ENCODE measurements at places on chromosomes 2 and 18.

GRCh38 chr2:2876331-2877221 is 501.0 kb downstream of the EIPR1 start:
- no peak for DNase-seq

- no peak for DNase-seq
These were observed 369.3 kb downstream of the ARHGAP15 start for GRCh38 chr2:143498496-143498895.

DNA sequence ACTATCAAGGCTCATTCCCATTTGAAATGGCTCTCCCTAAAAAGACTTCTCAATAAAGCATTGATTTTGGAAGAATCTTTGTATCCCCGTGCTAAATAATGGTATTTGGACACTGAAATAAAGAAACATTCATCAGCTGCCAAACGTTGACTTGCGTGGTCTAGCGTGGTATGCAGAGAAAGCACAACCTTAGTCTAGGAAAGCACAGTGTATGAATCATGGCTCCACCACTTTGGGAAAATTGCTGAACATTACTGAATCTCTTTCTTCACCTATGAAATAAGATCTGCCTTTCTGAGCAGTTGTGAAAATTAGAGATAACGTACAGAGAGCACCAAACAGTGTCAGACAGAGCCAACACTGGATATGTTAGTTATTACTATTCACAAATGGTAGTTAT is 353.9 kb downstream of the SS18 start:
- DNase-seq, result no peak

DNA sequence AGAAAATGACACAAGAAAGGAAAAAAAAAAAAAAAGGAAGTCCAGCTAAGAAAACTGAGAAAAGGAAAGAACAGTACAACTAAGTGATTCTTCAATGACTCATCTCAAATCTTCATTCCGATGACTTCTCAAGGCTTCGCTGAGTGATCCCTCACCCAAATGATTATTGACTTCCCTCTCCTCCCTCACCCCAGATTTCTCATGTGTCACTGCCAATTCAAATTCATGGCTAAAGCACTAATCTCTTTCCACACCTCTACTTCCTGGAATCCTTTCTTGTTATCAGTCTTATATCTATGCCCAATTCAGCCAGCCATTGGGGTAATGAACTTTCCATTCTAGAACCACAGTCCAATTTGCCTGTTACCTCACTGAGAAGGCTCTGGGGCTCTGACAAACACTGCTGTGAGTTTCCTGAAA is 7.2 kb upstream of the ABCB11 start:
- DNase-seq, result no peak

DNA sequence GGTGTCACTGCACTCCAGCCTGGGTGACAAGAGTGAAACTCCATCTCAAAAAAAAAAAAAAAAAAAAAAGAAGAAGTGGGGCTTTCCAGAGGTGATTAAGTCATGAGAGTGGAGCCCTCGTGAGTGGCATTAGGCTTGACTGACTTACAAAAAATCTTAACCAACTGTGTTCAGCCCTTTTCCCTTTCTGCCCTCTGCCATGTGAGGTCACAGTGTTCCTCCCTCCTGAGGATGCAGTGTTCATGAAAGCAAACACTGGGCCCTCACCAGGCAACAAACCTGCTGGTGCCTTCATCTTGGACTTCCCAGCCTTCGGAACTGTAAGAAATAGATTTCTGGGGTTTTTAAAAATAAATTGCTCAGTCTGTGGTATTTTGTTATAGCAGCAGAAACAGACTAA is 37.0 kb upstream of the METTL21A start:
- DNase-seq, result no peak

DNA sequence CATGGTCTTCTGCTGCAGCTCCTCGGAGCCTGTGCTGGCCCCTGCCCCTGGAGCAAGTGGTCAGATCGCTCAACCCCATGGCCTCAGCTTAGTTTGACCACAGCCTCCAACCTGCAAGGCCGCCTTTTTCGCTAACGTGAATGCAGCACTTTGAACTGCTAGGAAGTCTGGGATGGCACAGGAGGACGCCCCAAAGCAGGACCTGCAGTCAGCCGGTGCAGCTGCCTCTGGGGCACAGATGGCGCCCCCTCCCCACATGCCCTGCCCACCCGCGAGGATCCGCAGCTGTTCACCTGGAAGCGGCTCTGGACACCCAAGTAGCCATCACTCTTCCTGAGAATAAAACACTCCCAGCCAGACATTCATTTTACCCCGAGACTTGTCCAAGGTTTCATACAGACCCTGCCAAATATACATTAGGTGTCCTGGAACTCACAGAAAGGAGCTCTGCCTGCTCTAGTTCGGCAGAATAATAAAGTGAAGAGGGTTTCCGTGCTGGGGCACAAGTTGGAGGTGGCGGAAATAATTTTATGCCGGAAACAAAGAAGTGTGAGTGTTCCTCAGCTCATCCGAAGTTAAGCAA is 510.1 kb downstream of the EIPR1 start:
- no peak for DNase-seq

- DNase-seq, result no peak
These were observed 216.3 kb upstream of the PARD3B start for GRCh38 chr2:204329016-204329415.

- no peak for DNase-seq
These were observed 148.7 kb upstream of the SLC1A4 start for GRCh38 chr2:64840426-64840881.

- no peak for DNase-seq
These were observed 88.8 kb upstream of the ASB18 start for GRCh38 chr2:236352761-236353593.

- DNase-seq, result no peak
These were observed 28.8 kb downstream of the SNORC start for GRCh38 chr2:232898592-232899543.

DNA sequence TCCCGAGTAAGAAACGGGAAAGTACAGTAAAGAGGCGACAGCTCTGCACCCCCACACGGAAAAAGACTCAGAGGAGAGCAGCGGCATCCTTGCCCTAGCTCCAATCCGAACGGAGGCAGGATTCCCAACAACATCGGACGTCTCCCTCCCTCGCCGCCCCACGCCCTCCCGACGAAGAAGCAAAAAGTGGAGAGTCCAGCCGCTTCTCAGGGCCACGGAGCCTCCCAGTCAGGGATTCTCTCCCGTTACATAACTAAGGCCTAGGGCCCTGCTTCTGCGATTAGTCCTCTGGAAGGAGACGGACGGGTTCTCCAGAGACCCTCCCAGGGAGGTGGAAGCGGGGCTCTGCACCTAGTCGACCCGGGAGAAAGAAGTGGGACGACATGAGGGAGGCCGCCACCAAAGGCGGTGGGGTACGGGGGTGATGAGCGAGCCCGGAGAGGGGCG is 587 bp downstream of the SUMO1 start:
- no peak for DNase-seq

DNA sequence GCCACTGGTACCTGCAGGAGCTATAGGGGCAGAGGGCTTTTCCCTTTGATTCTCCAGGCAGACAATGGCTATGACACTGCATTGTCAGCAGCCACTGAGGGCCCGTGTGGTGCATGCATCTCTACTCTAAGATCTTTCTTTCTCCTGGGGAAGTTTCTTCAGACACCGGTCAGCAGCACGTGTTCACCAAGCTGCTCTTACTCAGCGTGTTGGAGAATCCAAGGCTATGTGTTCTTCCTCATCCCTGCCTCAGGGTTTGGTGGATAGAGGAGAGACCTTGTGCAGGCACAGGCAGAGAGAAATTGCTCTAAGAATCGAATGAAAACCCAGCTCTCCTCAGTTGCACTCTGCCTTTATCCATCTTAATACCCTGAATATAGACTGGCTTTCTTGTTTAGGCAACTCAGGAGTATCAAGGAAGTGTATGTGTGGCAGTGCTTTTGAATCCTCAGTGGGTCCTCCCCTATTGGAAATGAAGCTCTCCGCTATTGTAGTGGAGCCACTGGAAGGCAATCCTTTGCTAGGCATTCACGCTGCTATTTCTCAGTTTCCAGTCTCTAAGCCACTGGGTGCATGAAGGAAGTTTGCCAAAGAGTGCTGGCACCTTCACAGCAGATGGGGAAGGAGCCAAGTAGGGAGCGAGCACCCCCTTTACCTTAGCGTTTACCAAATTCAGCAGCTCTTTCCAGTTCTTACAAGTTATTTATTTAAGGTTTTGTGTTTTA is 86.9 kb upstream of the EML6 start:
- DNase-seq, result no peak

- no peak for DNase-seq
These were observed 46.4 kb downstream of the ZNF804A start for GRCh38 chr2:184644685-184645084.

GRCh38 chr2:65639156-65639864 is 206.9 kb upstream of the SPRED2 start:
- no peak for DNase-seq

DNA sequence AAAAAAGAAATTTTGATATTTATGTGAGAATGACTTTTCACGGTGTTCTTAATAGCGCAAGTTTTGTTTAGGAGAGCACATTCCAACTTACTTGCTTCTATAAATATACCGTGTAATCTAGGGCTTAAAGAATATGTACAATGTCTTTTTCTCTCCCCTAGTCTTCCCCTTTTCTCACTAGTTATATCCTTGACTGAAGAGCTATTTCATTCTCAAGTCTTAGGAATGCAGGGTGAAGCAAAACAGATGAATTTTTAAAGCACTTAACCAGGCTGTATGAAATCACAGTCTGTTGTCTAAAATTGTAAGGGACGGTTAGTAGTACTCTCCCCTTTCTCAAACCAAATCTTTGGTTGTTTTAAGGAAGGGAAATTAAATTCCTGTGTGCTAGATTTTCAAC is 29.6 kb upstream of the SLC30A6 start:
- no peak for DNase-seq

- DNase-seq, result no peak
These were observed 2.8 kb downstream of the DIPK1C start for GRCh38 chr18:74454279-74454751.

- no peak for DNase-seq
These were observed 258.6 kb downstream of the TNS1 start for GRCh38 chr2:217743966-217744761.

- DNase-seq, result no peak
These were observed 194.1 kb downstream of the PRKCE start for GRCh38 chr2:45845566-45845965.

- no peak for DNase-seq
These were observed at the start of gene TOGARAM2 for GRCh38 chr2:28981016-28981441. Gene TOGARAM2 (plus strand): TSS chr2:28981298. CDS start chr2:28994835, 13,537 bp downstream.

DNA sequence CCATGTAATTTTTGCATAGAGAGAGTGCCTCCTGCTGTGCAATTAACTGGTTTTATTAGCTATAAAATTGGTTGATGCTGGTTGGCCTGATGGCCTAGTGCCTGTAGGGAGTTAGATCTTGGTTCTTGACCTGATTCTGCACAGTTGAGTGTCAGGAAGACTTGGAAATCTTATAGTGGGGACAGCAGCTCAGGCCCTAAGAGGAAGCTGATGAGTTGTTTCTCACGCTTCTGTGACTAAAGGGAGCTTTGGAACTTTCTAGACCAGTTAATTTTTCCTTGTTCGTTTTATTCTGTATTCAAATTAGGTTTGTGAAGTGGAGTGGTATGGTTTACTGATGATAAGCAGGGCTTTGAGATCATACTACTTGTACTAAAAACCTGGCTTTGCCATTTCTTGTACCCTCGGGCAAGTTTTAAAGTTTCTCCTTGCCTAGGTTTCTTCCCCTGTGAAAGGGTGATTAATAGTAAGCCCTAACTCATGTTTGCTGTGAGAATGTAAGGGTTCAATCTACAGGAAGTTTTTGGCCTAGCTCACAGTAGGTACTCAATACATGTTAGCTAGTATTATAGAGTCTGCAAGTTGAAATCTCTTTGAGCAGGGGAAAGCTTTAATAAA is 82.1 kb downstream of the MAP3K20 start:
- DNase-seq, result no peak

- no peak for DNase-seq
These were observed 188.6 kb upstream of the NCKAP5 start for GRCh38 chr2:133756833-133757232.

GRCh38 chr18:801137-801536 is 10.9 kb downstream of the YES1 start:
- no peak for DNase-seq

DNA sequence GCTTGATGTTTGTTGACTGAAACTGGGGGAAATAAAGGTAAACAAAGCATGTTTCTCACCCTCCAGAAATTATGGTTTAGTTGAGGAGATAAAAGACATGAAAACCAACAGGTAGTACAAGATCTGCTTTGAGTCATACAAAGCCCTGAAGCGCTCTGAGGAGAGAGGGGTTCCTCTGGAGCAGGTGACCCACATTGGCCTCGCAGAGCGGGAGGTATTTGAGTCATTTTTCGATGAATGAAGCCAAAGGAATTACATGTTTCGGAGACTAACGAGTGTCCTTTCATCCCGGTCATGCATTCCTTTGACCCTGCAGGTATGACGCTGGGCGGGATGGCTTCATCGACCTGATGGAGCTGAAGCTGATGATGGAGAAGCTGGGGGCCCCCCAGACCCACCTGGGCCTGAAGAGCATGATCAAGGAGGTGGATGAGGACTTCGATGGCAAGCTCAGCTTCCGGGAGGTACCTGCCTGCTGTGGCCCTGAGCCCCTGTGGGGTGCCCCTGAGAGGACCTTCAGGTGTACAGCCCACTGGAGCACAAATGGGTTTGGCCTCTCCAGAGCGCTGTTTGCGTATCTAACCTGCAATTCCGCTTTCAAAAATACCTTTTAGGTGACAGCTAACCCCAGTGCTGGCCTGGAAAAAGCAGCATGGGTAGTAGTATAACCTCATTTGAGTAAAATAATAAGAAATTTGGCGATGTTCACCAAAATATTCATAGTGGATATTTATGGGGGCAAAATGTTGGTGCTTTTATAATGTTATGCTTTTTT is 29.3 kb downstream of the EFHD1 start:
- DNase-seq, result no peak
